ENCODE measurements at places on chromosomes 2 and 18. TPM values are rescaled to one million over a fixed set of nuclear protein-coding genes. Genes with fewer than 3 reads are reported as not detected.

DNA sequence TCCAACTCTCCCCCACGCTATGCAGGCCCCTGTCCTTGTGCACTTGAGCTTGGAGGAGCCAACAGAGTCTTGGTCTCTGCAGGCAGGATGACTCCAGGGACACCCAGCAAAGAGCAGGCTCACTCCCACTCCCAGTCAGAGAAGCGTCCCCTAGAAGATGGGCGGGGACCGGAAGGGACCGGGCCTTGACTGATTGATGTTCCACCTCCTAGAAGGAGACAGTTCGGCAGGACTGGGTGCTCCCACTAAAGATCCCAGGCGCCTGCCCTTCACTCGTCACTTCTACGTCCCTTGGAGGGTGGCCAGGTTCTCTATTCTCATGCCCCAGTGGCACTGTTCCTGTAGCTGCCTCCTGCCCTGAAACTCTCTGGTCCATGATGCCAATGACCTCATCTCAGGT, 3.2 kb upstream of the SP100 start:
- DNase-seq = no peak

DNA sequence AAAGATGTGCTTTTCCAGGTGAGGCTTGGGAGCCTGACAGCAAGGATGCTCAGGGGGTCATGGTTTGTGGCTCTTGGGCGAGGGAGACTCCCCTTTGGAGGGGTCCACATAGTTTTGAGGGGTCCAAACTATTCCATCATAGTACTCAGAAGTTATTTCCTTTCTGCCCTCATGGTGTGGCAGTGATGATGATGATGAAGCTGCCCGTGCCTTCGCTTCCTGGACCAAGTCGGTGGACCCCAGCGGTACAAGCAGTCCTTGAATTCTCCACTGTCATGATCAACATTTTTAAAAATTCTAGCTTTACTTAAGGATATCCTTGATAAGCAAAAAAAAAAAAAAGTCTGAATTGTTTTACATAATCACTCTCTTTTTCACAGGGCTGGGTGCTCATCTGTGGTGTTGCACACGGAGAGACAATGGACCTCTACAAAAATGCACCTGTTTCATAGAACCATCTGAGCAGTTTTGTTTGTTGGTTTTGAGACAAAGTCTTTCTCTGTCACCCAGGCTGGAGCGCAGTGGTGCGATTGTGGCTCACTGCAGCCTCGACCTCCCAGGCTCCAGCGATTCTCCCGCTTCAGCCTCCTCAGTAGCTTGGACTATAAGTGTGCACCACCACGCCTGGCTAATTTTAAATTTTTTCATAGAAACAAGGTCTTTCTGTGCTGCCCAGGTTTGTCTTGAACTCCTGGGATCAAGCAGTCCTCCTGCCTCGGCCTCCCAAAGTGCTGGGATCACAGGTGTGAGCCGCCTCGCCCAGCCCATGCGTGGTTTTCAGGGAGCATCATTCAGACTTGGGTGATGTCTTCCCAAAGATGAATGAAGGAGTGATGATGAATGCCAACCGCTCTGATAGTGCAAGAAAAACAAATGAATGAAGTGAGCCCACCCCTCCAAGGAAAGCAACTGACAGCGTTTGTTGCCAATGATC, 271.4 kb upstream of the HDAC4 start:
- DNase-seq = no peak

The POTEI gene
- total RNA-seq = under 0.01 TPM

- no peak for DNase-seq
Measured at GRCh38 chr18:21391074-21391673, 149.1 kb downstream of the GREB1L start.

The C2orf66 gene
- not detected for total RNA-seq

The MC5R gene
- 2.9 TPM for total RNA-seq

The STRN gene
- total RNA-seq = 24.1 TPM

DNA sequence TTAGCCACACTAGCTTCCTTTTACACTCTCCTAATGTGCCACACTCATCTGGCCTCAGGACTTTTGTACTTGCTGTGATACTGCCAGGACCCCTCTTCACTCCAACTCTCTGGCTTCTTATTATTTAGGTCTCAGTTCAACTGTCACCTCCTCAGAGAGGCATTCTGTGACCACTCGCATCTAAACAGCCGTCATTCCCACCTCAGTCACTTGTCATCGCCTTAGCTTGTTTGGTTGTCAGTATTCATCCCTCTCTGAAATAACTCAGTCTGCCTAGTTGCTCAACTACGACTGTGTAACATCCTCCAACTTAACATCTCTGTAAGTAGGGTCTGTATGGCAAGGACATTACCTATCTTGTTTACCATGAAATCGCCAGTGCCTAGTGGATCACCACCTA, 27.2 kb downstream of the MGAT4A start:
- DNase-seq = no peak

The DNMT3A gene
- 71.3 TPM for total RNA-seq

- no peak for DNase-seq
Measured at GRCh38 chr2:10046931-10047330, 3.6 kb downstream of the KLF11 start.

DNA sequence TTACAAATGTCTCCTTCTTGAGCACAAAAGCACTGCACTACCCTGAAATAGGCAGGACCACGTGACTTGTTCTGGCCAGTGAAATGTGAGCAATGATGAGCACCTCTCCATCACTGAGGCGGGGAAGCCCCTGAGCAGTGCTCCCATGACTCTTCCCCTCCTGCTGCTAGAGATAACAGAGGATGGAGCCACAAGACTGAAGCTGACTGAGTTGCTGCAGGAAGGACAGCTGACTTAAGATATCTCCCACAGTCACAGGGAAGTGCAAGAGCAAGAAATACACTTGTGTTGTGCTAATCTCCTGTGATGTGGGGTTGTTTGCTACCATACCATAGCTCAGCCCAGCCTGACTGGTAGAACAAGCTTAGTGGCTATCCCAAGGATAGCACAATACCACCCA, 38.7 kb downstream of the STK39 start:
- no peak for DNase-seq

- DNase-seq = no peak
Measured at GRCh38 chr2:202950592-202950991, 38.5 kb downstream of the CARF start.

The PRADC1 gene
- total RNA-seq = 7.3 TPM

DNA sequence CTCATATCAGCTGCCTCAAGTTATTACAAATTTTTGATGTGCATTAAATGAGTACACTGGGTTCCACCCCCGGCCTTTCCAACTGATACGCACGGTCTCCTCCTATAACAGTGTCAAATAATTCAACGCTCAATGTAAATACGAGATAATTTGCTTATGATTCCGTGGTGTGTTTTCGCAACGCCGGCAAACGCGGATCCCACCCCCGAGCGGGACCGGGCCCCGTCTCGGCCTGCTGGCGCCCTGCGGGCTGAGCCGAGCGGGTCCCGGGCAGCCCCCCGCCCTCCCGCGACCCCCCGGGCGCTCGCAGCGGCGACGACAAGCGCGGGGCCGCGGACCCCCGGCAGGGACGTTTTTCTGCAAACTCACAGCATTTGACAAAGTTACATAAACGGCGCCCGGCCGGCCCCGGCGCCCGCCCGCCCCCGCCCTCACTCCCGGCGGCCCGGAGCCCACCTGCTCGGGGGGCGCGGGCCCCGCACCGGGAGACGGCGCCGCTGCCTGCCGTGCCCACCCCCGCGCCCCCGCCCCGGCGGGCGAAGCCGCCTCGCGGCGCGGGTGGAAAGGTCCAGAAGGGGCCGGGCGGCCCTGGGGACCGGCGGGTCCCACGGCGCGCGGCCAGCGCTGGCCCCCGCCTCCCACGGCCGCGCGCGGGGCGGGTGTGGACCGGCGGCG, 762 bp downstream of the HDAC4 start:
- DNase-seq = no peak

DNA sequence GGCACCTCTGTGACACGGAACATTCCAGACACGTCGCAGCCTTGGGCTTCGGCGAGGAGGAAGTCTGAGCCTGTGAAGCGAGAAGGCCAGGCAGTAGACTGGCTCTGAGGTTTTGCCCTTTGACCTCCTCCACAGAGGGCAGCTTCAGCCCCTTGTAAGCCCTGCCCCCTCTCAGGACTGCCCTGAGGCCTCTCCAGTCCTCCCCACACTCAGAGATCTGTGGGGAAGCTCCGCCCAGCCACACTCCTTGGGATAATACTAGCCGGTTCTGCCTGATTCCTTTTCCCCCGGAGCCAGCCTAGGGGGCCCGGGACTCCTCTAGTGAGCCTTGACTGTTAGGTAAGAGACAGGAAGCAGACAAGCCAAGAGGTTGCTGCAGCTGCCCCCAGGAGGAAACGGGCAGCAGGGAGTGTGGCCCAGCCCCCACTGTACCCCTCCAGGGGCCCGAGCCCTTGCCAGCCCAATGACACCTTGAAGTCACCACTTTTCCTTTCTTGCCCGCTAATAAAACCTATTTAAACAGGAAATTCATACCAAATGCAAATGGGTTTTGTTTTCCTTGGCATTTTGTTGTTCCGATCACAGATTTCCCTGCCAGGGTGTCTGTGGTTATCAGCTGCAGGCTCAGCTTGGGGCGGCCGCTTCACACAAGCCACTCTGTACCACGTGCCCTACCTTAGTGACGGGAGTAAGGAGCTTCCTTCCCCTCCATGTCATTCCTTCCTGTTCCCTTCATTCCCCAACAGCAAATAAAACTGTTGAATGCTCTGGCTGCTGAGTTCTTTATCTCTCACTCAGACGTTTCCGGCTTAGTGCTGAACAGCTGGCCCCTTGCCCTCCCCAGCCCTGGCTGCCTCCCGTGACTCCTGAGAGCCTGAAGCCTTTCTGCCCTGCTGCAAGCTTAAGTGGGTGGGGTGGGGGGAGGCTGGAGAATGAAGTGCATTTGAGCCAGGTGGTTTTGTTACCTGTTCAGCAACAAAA, 124.7 kb downstream of the CABLES1 start:
- no peak for DNase-seq

DNA sequence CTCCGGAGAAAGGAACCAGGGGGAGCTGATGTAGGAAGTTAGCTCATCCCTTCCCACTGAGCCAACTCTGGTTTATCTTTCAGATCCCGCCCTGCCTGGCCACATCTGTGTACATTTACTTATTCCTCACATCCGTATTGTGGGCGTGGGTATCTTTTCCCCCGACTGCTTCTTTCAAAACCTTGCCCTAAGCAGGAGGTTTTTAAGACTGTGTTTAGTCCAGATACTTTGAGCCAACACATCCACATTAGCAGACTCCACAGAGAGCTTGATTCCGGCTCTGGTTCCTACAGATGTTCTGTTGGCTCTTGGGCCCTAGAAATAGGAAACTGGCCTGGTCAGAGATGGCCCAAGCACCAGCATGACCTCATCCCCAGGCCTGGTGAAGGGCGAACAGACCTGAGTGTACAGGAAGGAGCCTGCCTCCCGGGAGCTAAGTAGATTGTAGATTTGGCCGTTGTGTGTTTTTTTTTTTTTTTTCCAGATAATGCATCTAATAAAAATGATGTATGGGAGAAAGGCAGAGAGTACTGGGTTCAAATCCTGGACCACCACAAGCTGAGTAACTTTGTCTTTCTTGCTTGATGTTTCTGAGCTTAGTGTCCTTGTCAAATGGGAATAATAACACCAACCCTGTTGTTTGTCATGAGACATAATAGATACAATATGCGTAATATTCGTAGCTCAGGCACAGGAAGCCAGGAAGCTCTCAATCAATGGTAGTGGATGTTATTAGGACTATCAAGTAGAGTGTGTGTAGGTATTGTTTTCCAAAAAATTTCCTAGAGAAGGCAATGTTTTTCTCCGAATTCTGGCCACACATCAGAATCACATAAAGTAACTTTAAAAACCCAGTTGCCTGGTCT, 92.3 kb downstream of the PRKCE start:
- no peak for DNase-seq

The ACTR1B gene
- total RNA-seq = 28.9 TPM

DNA sequence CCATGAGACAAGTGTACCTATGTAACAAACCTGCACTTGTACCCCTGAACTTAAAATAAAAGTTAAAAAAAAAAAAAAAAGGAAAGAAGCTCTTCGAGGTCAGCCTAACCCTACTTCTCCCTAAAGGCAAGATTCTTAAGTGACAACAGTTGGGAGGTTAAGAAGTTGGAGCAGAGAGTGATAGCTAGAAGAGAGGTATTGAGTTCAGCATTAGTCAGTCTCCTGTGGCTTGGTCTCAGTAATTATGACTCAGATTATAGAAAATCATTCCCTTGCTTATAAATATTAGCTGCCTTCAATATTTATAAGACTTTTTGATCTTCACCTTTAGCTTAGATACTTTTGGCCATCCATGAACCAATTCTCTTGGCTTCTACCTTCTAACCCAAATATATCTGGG, 926.8 kb upstream of the SLC39A10 start:
- no peak for DNase-seq

DNA sequence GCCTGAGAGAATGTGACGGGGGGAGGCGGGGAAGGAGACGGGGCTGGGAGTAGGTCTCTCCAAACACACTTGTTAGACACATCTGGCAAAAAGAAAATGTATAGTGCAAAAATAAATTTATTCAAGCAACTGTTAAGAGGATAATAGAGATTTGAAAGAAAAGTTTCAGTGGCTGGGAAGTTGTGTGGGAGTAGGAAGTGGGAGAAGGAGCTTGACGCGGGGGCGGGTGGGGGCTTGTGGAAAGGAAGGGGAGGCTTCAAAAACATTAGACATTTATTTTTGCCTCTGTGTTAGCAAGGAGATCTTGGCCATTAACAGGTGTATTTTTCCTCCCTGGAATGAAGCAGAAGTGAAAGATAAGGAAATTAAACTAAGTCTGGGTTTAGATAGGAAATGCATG, 90.3 kb downstream of the KLF7 start:
- DNase-seq = no peak

GRCh38 chr2:132978840-132979239, 308.8 kb upstream of the LYPD1 start:
- peak; percentile 3 for DNase-seq

DNA sequence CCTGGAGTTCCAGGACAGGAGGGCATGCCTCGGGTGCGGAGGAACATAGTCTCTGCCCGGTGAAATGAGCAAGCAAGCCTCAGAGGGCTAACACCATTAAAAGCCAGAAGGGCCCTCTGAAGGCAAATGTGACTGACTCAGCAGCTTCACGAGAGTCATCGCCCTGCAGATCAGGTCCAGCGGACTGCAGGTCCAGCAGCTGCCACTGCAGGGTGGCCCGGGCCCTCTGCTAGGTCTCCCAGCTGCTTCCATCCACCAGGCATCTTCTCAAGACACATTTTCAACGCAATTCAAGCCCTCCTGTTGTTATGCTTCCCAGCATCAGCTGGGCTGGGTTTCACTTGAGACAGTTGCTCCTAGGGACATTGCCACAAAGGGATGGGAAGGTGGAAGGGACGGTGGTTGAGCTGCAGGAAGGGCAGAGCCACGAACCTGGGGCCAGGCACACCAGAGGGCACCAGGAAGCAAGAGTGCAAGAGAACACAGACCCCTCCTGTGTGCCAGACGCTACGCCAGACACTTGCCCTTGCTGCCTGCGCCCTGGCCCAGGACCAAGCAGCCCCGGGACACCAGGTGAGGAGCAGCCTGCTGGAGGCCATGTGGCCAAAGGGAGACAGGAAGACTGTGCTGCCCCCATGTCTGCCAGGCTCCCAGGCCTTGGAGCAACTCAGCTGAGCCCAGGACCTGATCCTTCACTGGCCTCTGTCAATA, 173.0 kb downstream of the HDAC4 start:
- DNase-seq = no peak

The HMSD gene
- total RNA-seq = not detected

The ECEL1 gene
- 2.4 TPM for total RNA-seq

The MPHOSPH10 gene
- 33.8 TPM for total RNA-seq

Data from frontal cortex (tissue), 4 donors.